ENCODE measurements at places on chromosomes 1 and 21. TPM values are rescaled to one million over a fixed set of nuclear protein-coding genes. Genes with fewer than 3 reads are reported as not detected.

DNA sequence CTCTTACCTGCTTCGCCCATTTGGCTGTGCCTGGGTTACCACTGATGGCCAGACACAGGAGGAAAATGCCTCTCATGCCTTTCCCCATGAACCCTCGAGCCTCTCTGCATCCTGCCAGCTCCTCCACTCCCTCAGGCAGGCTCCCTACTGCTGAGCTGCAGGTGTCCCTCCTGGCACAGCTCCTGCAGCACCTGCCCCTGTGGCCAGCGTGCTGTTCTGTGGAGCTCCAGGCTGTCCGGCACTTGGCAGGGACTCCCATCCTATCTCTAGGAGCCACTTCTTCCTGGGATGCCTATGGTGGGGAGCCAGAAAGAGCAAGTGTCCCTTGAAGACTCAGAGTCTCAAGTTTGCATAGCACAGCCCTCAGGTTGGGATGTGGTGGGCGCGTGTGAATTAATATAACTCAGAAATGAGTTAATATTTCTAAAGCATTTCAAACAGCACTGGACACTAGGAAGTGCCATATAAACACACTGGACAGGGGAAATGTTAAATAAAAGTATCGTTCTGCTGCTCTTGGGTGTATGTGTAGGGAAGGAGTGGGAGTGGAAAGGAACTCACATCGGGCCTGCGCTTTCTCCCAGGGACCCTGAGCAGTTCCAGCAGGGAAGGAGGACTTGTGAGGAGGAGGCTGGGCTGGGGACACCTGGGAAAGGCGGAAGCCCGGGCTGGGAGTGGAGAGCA lies 2.7 kb downstream of the LRRC71 start:
- H3K27me3 ChIP-seq, result peaks cover 78% of the 10 kb centered on the region
- no peak overlapping the region for H3K27ac ChIP-seq
- H3K4me3 ChIP-seq, result no peak overlapping the region

GRCh38 chr1:245585252-245585959 lies 430.6 kb downstream of the KIF26B start:
- H3K27me3 ChIP-seq, result no peaks in the 10 kb centered on the region
- H3K27ac ChIP-seq, result no peak overlapping the region
- DNase-seq, result no peak

GRCh38 chr1:153040950-153041631 lies at the start of gene SPRR2D:
Gene SPRR2D, minus strand, starts transcription at chr1:153041120. Its CDS starts 774 bp downstream, at chr1:153040346.
- no peak within 1 kb of the TSS for H3K4me3 ChIP-seq
- H3K4me1 ChIP-seq, result no peaks in the 10 kb centered on the region
- DNase-seq, result no peak
- no peaks in the 10 kb centered on the region for H3K36me3 ChIP-seq
- H3K27me3 ChIP-seq, result no peaks in the 10 kb centered on the region

- H3K4me1 ChIP-seq, result peaks cover 22% of the 10 kb centered on the region
- H3K27ac ChIP-seq, result no peak overlapping the region
- DNase-seq, result no peak
Observed at GRCh38 chr1:83693427-83694126, 305.4 kb downstream of the TTLL7 start.

MXRA8 gene
- total RNA-seq, result 40.0 TPM

OR2L13 gene
- total RNA-seq, result not detected

DNA sequence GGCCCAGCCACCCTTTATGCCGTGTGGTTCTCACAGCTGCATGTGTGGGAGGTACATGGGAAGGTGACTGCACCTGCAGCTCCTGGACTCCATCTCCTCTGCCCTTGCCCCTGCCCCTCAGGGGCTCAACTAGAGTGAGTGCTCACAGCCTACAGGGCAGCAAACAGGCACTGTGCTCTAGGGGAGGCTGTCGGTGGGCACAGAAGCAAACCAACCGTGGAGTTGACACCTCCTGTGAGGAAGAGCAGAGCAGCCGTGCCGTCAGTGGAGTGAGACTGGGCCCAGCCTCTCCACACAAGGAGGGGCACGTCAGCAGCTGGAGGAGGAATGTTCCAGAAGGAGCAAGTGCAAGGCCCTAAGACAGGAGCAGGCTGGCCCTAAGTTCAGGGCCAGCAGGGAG lies 32.7 kb downstream of the BMP8A start:
- no peaks in the 10 kb centered on the region for H3K4me1 ChIP-seq
- no peak overlapping the region for H3K4me3 ChIP-seq
- H3K27me3 ChIP-seq, result no peaks in the 10 kb centered on the region
- H3K27ac ChIP-seq, result no peak overlapping the region
- no peak for DNase-seq

DNA sequence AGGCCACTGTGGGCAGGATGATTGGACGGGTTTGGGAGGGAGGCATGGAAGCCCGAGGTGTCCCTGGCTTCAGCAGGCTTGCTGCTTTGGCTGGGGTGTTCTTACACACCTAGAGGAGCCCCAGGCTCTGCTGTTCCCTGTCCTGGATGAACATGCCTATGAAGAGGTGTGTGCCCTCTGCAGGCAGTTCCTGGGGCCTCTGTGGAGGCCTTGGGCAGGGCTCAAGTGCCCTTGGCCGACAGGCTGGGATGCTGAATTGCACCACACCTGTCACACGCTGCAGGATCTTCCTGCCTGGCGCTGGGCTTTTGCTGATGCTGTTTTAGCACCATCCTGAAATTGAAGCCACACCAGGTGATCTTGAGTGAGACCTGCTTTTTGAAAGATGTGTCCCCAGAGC lies 415.0 kb upstream of the VAMP3 start:
- no peaks in the 10 kb centered on the region for H3K4me1 ChIP-seq
- H3K4me3 ChIP-seq, result no peak overlapping the region
- no peaks in the 10 kb centered on the region for H3K36me3 ChIP-seq
- DNase-seq, result no peak
- H3K27me3 ChIP-seq, result no peaks in the 10 kb centered on the region
- H3K27ac ChIP-seq, result no peak overlapping the region

DNA sequence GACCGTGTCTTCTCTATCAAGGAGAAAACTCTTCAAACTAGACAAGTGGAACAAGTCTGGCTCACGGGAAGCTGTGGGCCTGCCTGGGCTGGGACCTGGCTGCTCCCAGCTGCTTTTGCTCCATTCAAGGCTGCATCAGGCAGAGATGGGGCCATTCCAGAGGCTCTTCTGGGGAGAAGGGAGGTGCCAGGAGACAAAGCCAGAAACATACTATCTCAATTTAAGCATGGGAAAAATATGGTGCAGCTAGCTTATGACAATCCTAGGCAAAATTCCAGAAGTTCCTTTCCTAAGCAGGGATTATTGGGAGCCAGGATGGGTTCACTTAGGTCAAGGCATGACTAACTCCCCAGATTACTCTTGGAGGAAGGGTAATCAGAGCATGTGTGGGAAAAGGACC lies 90.8 kb upstream of the SLC2A1 start:
- H3K4me3 ChIP-seq, result no peak overlapping the region
- no peak for DNase-seq
- H3K36me3 ChIP-seq, result no peaks in the 10 kb centered on the region

DNA sequence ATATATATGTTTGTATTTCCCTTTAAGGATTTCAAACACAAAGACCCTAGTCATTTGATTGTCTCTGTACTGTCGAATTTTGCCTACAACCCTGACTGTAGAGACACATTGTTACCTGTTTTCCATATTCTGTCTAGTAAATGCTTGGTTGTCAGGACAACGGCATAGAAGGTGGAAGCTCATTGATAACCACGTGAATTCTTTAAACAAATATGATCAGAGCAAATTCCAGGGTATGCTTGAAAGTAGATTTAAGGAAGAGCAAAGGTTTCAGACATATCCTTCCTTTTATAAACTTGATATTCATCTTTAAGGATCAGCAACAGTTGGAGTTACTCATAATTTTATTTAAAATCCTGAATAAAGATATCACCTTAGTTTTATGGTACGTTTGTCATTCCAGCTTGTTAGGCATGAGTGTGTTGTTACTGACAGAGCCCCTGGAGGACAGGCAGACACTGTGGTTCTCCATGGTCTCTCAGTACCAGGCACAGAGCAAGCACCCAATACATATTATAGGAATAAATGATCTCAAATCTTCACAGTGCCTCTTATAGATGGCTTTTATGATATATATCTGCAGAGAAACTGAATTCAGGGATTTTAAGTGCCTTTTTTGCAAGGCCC lies 203.2 kb downstream of the FGGY start:
- peaks cover 5% of the 10 kb centered on the region for H3K4me1 ChIP-seq
- H3K27me3 ChIP-seq, result no peaks in the 10 kb centered on the region
- H3K4me3 ChIP-seq, result no peak overlapping the region
- no peak overlapping the region for H3K27ac ChIP-seq

- H3K4me1 ChIP-seq, result no peaks in the 10 kb centered on the region
- no peak overlapping the region for H3K27ac ChIP-seq
Observed at GRCh38 chr1:200684015-200684414, 14.3 kb upstream of the DDX59 start.

DNA sequence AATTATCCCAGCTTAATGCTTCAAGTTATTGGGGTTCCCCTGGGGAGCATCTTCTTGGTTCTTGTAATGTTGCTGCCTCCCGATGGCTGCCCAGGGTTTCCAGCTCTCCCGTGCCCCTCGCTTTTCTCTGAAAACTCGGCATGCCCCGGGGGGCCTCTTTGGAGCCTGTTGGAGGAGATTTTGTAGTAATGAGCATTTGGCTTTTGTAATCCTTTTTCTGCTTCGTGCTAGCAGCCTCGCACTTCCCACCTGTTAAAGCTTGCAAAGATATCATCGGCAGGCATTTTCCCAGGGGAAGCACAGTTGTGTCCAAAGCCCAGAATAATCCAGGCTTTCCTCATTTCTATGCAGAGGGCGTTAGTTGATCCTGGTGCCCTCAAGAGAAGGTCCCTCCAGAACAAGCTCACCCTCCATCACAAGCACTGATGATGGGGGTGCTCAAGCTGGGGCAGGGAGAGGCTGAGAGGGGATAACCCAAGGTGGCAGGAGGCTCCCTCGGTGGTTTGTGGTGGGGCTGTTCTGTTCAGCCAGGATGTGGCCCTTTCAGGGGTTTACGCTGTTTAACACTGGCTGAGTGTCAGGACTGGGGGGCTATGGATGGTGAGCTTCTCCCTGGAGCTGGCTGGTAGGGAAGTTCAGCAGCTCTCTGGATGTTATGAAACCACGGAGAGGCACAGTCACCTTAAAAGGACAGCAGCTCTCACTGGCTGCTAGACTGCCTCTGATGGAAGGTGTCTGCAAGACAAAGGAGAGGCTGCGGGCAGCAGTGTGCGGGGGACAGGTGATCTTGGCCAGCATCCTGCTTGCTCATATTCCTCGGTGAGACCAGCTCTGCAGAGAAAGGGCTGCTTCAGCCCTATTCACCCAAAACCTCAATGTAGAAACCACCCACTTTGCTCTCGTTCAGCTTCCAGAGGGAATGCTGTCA lies 477.1 kb upstream of the VAMP3 start:
- no peak overlapping the region for H3K4me3 ChIP-seq
- no peak for DNase-seq
- H3K27me3 ChIP-seq, result no peaks in the 10 kb centered on the region
- H3K36me3 ChIP-seq, result no peaks in the 10 kb centered on the region
- H3K4me1 ChIP-seq, result peaks cover 32% of the 10 kb centered on the region
- H3K27ac ChIP-seq, result no peak overlapping the region

- H3K27me3 ChIP-seq, result no peaks in the 10 kb centered on the region
- no peaks in the 10 kb centered on the region for H3K36me3 ChIP-seq
- no peaks in the 10 kb centered on the region for H3K4me1 ChIP-seq
Observed at GRCh38 chr1:83905315-83905907, 93.5 kb downstream of the TTLL7 start.

MYOM3 gene
- 344 TPM for total RNA-seq

- H3K36me3 ChIP-seq, result no peaks in the 10 kb centered on the region
- no peak overlapping the region for H3K27ac ChIP-seq
- peaks cover 30% of the 10 kb centered on the region for H3K4me1 ChIP-seq
- no peak for DNase-seq
- H3K27me3 ChIP-seq, result no peaks in the 10 kb centered on the region
Observed at GRCh38 chr1:101178341-101178687, 58.5 kb upstream of the S1PR1 start.

DNA sequence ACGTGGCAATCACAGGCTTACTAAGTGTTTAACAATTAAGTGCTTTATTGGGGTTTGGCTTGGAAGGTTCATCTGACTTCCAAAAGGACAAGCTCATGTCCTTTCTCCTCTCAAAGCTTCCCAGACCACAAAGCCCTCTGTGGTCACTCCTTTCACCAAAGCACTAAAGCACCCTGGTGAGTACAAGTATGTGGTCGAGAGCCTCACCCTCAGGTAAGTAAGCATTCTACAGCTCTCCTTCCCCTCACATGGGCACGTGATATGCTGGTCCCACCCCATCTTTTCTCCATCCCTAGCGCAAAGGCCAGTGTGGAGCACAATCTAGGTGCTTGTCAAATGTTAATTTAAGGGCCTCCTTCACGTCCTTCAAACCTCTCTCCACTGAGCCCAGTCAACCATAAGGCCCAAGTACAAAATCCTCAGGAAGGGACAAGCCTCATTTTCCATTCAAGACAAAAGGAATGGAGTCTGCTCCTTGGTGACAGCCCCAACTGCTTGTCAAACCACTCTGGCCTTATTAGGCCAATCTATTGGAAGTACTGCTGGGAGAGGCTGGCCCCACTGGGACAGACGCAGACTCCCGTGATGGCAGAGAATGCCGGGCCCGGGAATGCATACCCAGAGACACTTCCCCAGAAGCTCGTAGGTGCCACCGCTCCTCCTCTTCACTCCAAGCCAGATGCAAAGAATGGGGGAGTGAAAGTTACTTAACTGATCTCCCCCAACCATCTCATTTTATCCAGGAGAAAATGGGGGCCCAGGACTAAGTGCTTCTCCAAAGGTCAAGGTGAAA lies 7.8 kb downstream of the STMN1 start:
- H3K36me3 ChIP-seq, result no peaks in the 10 kb centered on the region
- H3K4me1 ChIP-seq, result peaks cover 11% of the 10 kb centered on the region
- DNase-seq, result no peak
- H3K4me3 ChIP-seq, result no peak overlapping the region
- H3K27ac ChIP-seq, result no peak overlapping the region

PDXK gene
- 97.6 TPM for total RNA-seq

DNA sequence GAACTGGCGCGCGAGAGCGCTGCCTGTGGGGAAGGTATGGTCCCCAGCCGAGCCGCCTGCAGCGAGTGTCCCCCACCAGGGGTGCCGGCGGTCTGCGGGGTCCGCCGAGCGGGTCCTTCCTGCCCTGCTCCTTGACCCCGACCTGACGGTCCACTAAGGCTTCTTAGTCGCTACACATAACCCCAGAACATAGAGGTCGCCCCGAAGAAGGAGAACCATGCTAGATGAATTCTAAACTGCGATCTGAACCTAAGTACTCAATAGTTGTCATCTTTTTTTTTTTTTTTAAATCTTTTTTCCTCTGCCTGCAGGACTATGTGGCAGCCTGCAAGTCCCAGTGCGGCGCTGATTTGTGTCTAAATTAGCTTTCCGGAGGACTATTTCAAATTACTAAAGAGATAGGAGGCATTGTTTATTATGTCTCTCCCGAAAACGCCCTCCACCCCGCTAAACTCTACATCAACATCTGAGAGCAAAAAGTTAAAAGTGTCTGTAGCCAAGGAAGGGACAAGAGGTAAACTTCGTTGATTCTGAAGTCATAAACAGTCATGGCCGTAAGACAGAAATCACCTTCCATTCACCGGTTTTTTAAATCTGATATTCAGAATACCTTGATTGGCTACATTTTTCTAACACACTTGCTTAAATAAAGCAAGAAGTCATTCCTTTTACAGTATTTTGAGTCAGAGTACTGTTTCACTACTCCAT lies 476 bp downstream of the AXDND1 start:
- DNase-seq, result no peak
- peak overlapping the region; percentile 74 for H3K27ac ChIP-seq
- peak overlapping the region; percentile 70 for H3K4me3 ChIP-seq
- H3K4me1 ChIP-seq, result no peaks in the 10 kb centered on the region

Data from heart left ventricle (tissue), 16 donors.